ENCODE measurements at places on chromosomes 7 and 10.
A peak's percentile ranks its signal among the peaks of the same experiment; 100 is the strongest.

GRCh38 chr10:29409241-29410054 lies 120.6 kb downstream of the LYZL1 start:
- peak; percentile 81 for DNase-seq

DNA sequence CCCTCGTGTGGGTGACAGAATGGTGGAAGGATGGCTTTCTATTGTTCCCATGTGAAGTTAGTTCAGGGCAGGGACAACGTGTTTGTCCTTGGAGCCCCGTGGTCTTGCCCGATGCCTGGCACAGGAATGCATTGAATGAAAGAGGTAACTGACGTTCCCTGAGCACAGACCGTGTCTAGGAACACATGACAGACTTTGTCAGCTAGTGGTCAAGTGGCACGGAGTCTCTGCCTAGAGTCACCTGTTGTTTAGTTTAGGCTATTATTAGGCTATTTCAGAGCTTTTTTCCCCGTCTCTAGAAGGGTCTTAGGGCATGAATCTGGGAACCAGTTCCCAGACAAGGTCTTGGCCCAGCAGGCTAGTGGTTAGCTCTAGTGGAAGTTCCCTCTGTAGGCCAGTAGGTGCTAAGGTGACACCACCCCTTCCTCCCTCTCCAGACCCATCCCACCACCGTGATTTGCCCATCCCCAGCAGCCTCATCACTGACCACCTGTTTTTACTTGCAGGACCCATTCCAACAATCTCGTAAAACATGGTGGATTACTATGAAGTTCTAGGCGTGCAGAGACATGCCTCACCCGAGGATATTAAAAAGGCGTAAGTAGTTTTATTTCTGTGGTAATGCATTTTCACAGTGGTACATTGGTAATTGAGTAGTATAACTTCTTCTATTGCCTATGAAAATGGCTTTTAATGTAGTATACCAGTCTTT lies 21.4 kb downstream of the DNAJB6 start:
- DNase-seq = no peak

DNA sequence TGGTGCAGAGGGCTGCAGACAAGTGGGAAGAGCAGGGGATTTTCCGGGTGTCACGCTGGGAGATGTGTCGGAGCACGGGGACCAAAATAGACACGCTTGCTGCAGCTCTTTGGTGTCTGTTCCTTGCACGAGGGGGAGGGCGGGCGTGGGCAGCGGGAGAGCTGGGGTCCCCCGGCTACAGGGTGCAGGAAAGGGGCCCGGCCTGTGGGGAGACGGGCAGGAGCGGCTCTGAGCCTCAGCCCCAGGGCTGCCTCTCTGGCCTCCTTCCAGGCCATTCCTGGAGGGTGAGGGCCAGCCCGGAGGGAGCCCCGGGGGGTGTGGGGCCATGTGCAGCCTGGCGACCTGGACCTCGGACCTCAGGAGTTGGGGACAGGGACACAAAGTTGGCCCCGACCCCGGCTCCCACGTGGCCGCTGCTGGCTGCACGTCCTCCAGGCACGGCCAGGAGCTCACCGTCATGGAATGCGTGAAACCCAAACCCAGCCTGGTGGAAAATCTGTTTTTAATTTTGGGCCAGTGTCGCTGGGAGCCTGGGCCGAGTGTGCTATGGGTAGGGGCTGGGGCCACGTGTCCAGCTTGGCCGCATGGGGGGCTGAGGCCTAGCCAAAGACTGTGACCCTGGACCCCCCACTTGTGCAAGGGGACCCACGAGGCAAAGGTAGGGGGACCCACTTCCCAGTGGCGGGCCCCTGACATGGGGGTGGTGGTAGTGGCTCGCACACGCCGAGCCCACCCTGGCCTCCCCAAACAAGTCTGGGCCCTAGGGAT lies 6.6 kb downstream of the TTYH3 start:
- DNase-seq = no peak

- no peak for DNase-seq
Measured at GRCh38 chr10:127738512-127739424, 1.8 kb downstream of the FOXI2 start.

GRCh38 chr7:87129848-87130247 lies 22.4 kb upstream of the DMTF1 start:
- DNase-seq = no peak

DNA sequence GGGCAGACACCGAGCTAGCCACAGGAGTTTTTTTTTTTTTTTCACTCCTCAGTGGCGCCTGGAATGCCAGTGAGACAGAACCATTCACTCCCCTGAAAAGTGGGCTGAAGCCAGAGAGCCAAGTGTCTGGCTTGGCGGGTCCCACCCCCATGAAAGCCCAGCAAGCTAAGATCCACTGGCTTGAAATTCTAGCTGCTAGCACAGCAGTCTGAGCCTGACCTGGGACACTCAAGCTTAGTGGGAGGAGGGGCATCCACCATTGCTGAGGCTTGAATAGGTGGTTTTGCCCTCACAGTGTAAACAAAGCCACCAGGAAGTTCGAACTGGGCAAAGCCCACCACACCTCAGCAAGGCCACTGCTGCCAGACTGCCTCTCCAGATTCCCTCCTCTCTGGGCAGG lies 144.5 kb downstream of the LRMDA start:
- DNase-seq = no peak

DNA sequence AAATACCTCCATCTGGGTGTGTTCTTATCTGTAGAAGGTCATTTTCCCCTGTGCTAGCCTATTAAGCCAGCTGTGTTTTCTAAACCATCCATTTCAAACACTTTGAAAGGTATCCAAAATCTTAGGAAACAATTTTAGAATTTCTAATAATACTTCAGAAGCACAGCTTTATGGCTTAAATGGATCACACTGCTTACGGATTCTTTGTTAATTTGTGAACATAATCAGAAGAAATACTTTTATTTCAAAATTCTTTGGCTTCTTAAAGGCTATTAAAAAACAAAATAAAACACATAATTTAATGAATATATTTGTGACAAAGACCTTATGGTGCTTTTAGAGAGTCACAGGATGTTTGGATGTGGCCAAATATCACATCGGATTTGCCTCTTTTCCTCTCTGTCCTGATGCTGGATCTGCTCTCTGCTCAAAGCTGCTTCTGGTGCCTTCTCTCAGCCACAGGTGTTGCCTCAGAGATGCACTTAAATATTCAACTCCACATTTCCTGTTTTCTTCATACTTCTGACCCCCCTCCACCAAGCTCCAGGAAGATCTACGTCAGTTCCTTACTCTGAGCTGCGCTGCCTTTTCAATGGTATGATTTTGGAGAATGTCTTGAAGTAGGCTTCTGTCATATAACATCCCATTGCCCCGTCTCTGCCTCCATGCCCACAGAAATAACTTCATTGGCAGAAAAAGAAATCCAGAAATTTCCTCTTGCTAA lies 230.6 kb downstream of the MLLT10 start:
- no peak for DNase-seq

GRCh38 chr10:78292982-78293865 lies 259.6 kb downstream of the RPS24 start:
- DNase-seq = no peak

DNA sequence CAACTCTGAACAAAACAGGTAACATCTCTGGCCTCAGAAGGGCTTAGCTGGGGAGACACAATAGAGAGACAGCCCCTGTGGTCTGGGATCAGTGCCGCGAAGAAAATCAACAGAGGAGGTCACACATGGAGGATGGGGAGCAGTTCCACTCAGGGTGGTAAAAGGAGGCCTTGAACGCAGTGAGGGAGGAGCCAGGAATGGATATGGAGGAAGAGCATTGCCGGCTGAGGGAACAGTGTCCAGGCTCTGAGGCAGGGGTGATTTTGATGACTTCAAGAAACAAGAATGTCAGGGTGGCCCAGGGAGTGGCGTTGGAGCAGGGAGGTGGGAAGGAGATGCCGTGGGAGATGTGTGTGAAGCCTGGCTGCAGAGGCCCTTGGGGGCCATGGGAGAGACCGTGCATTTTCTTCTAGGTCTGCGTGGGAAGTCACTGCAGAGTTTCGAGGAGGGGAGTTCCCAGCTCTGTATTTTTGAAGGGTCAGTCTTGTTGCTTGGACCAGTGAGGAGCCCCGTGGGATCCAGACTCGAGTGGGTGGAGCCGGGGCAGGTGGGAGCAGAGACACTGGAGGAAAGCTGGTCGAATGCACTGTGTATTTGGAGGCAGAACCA lies 35.7 kb upstream of the SH2D4B start:
- DNase-seq = no peak

DNA sequence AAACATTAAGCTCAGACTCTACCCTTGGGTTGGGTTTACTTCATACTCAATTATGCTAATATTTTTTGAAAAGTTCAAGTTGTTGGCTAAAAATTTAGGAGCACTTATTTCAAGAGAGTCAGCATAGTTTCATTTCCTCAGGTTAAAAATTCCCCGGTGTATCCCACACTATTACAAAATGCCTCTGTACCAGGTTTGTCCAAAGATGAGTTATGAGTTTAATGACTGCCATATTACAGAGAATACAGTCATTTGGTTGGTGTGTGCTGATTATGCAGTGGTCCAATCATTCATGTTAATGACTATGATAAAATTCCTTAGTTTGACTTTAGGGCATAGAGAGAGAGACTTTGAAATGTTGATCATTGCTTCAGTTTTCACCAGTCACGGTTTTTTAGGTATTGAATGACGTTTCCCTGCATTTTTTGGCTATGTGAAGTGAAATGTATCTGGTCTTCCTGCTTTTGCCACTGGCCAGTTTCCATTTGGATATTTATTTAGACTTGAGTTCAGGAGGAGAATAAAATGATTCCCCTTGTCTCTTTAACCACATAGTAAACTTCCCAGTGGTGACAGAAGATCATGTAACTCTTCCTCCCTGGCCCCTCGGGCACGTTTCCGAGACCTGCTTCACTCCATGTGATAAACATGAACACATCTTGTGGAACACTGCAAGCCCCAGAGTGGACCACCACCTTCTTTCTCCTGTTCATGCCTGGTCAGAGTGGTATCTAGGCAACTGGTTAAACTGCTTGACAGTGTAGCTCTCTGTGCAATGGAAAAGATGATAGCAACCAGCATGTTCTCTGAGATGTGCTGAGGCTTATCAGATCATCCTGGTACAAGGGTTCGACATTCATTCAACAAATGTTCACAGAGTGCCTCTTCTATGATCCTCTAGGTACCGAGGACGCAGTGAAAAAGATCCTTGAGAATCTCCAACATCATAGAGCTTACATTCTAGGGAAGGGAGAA lies 153.6 kb downstream of the CACNB2 start:
- no peak for DNase-seq

DNA sequence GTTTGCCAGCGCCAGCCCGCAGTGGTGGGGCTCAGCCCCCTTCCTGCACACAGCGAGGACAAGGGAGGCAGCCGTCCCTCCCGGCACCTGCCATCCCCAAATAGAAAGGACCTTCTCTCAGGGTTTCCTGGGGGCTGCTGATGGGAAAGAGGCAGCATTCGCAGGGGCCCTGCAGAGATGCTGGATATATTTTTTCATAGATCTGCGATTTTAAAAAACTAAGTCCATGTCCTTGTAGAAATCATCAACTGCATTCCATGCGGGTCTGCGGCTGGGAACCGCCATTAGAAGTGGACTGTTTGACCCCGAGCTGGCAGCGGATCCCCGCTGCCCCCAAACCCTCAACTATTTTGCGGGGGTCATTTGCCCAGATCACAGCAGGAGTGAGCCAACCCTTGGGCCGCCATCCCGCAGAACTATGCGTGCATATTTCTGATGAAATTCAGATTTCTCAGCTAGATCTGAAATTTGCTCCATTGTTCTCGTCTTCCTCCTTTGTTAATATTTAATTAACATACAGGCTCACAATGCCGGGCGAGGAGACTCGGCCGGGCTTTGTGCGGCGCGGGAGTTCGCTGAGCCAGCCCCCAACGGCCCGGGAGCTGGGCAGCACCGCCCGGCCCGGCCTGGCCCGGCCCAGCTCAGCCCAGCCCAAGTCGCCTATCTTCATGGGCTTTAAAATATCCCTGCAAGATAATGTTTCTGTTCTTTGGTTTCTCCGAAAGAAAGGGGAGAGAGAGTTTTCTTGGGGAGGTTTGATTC lies 2.0 kb downstream of the EN2 start:
- no peak for DNase-seq

DNA sequence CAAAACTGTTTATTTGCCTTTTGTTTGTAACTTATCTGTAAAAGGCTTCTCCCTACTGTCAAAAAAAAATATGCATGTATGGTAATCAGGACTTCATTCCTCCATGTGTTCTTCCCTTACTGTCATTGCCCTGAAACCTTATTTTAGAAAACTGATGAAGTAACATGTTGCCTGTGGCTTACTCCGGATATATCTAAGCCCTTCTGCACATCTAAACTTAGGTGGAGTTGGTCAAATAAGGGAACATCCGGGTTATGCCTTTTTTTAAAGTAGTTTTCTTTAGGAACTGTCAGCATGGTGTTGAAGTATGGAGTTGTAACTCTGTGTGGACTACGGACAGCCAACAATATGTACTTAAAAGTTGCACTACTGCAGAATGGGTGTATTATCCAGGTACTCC lies 6.2 kb downstream of the SAR1A start:
- DNase-seq = no peak

DNA sequence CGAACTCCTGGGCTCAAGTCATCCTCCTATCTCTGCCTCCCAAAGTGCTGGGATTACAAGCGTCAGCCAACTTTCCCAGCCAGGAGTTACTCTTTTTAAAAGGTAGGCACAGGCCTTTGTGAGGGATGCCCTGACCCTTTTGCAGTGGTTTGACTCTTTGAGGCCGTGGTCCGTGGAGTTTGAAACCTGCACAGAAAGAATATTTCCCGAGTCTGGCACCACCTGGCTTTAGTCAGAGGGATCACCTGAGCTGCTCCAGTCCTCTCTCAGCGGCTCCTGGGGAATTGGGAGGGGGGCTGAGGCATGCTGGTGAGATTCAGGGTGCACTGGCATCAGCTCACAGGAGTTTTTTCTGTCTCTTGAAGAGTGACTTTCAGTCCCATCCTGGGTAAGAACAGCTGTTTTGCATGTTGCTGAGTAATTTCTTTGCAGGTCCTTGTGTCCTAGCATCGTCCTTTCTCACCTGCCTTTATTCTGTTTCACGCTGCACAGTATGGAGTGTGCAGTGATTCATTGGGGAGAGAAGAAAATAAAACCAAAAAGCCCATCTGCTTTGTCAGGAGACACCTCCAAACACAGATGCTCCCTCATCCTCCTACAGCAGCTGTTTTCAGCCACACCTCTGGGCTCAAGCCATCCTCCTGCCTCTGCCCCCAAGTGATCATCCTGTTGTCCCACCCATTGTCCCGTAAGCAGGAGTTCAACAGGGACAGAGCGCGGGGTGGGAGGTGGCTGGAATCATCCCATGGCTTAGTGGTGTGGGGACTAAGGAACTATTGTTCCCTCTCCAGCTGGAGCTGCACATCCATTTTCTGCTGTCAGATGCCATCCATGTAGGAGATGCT lies 284.7 kb downstream of the CAMK1D start:
- DNase-seq = no peak
